ENCODE measurements at places on chromosomes 1 and 21. TPM values are rescaled to one million over a fixed set of nuclear protein-coding genes. Genes with fewer than 3 reads are reported as not detected.

- peak; percentile 87 for DNase-seq
Observed at GRCh38 chr1:203519053-203519840, 25.3 kb downstream of the OPTC start.

DNA sequence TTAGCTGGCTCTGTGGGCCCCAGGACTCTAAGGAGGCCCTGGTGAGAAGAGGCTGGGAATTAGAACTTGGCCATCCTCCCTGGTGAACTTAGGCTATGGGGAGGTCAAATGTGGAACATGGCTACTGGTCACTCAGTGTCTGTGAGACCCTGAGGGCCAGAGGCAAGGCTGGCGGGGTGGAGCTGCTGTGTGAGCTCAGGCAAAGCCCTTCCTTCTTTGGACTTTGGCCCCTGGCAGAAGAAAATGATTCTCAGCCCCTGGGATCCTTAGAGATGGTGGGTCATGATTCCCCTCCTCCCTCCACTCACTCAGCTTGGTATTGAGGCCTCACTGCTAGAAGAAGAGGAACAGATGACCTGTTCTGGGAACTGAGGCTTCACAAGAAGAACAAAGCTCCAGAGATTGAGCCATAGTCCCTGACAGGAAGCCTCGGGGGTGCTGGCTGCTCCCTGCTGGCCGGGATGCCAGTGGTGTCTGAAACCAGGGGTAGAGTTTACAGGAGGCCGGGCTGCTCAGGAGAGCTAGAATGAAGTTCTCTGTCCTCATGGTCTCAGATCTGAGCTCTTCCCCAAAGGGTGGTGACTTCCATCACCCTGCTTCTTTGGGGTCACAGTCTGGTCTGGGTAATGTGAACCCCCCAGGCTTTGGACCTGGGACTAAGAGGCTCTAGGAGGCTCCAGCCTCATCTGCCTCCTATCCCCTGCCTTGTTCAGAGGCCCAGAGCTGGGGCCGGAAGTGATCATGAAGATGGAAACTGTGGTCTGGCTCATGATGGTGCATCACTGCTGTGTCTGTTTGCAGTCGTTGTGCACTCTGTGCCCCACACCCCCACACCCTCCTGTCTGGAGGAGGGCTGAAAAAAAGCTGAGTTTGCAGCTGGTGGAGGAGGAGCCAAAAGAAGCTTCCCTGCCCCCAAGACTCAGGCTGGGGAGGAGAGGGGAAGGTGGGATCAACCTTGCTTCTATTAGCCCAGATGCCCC lies 905 bp downstream of the BTBD19 start:
- peak; percentile 76 for DNase-seq

DNA sequence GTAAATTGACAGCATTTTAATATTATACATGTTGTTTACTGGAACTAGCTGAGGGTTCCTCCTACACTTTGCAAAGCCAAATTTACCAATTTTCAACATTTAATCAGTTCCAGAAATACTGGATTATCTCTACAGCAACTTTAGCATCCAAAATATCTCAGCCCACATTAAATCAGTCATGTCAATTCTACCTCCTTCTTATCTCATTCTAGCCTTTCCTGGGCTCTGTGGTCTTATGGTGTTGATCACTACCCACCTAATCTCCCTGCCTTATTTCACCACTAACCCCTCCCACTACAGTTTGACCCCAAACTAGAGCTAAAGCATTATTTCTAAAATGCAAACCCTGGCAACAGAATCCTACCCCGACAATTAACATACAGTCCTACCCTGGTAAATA lies 3.3 kb downstream of the OMA1 start:
- DNase-seq, result no peak

- DNase-seq, result no peak
Observed at GRCh38 chr1:71039661-71040262, 7.9 kb downstream of the PTGER3 start.

KDF1 gene
- total RNA-seq, result 20.8 TPM

CYP4B1 gene
- total RNA-seq, result 6.7 TPM

DNA sequence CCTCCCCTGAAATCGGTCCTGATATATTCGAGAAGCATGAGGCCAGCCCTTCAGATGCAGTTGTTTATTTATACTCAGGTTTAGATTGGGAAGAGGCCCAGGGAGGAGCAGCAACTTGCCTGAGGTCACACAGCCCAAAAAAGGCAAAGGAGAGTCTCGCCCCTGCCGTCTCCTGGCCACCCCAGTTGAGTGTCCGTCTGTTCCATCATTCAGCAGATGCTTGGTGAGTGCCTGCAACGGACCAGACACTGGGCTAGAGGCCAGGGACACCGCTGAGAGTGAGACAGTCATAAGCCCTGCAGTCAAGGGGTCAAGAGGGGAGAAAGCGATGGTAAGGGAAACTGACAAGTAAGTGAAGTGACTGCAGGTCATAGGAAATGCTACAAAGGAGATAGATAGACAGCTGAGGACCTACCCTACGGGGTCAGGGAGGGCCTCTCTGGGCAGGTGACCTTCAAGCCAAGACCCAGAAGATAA lies 15.4 kb upstream of the SELENON start:
- no peak for DNase-seq

DNA sequence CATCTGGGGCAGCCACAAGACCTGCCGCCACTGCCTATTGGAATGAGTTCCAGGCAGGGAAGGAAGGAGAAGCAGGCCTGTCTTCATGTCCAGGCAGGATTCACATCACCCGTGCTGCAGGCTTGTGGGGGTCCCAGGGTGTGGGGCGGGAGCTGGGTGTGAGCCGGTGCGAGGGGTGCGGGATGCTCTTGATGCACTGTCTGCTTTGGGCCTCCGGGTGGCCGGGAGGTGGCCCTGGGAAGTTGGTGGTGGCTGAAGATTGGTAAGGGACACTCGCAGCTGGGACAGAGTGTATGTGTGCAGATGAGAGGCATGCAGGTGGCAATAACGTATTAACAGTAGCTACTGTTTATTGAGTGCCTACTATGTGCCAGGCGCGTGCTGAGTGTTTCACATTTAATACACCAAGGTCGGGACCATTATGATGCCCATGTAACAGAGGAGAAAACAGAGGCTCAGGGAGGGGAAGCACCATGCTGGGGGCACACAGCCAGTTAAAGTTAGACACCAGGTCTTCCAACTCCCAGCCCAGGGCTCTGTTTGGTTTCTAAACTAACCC lies 3.3 kb downstream of the CROCC start:
- DNase-seq, result no peak

Measured in mucosa of gallbladder (tissue), 1 donor.